ENCODE measurements at places on chromosomes 7 and 10. TPM values are rescaled to one million over a fixed set of nuclear protein-coding genes. Genes with fewer than 3 reads are reported as not detected.

GRCh38 chr10:82402906-82403401 is 528.0 kb downstream of the NRG3 start:
- DNase-seq: no peak

DNA sequence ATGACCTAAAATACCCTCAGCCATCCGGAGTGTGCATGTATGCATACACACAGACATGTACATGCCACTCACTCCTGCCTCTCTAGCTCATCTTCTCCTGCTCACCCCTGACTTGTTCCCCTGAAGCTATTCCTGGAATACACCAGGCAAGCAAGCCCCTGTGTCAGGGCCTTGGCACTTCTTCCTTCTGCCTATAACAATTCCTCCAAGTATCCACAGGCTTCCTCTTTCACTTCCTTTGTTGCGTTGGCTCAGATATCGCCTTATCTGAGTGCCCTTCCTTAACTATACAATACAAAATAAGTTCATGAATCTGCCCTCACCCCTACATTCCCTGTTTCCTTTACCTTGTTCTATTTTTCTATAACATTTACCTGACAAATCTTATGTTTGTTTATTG is 88.8 kb downstream of the NOD1 start:
- DNase-seq: no peak

- no peak for DNase-seq
Observed at GRCh38 chr7:152617056-152617455, 58.9 kb downstream of the XRCC2 start.

LEP gene
- not detected for total RNA-seq

SND1 gene
- 218 TPM for total RNA-seq

All from H9 (cell line).